NCI-H774 (cell line): ENCODE measurements at places on chromosomes 1 and 21.

DNA sequence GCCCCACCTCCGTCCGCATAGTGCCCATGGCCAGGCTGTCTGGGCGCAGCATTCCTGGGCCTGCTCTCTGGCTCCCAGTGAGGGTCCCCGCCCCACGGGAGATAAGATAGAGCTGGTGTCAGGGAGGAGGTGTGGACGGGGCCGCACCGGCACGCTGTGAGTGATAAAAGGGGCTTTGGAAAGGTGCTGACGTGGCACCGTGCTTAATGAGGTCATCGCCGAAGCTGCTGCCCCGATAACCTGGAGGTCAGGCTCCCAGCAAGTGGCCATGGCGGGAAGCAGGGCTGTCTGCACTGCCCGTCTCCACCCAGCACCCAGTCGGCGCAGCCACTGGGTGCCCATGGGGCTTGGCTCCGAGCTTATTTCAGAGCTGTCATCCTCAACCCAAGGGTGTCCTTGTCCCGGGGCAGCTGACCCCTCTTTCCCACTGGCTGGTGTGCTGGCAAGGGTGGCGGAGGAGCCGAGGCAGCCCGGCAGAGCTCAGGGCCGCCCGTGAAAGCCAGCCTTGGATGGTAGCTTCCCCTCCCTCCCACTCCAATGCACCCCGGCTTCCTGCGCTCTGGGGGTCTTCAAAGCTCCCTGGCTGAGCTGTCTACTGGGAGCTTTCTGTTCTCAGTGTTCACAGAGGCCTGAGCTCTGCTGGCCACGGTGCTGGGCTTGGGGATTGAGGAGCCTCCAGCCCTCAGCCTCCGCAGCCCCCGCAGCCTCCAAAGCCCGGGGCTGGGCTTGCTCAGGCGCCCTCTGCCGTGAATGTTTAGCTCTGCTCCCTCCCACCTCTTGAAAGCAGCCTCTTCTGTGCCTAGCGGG lies 105.1 kb upstream of the ARHGEF16 start:
- DNase-seq = no peak

- no peak for DNase-seq
Observed at GRCh38 chr1:26378088-26378878, 5.7 kb upstream of the ZNF683 start.

- no peak for DNase-seq
Observed at GRCh38 chr1:211620097-211620496, 41.1 kb upstream of the SLC30A1 start.

GRCh38 chr1:15299806-15300205 lies 52.8 kb downstream of the FHAD1 start:
- DNase-seq = no peak

DNA sequence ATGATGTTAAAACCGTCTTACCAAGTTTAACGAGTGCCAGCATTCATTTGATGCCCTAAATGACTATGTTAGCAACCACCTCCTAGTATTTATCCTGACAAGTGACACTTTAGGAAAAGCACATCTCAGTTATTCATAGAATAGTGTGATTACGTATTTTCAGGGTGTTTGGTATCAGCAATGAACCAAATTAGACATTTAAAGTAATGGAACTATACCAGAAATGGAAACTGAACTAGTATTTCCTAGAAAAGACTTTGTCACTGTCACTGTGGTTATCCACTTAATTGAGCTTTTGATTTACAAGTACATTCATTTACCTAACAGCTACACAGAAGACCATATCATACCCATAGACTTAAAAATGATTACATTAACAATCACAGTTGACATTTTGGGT lies 3.6 kb upstream of the IL12RB2 start:
- DNase-seq = no peak
